NCI-H1105 (cell line): ENCODE measurements at places on chromosomes 1 and 21.

DNA sequence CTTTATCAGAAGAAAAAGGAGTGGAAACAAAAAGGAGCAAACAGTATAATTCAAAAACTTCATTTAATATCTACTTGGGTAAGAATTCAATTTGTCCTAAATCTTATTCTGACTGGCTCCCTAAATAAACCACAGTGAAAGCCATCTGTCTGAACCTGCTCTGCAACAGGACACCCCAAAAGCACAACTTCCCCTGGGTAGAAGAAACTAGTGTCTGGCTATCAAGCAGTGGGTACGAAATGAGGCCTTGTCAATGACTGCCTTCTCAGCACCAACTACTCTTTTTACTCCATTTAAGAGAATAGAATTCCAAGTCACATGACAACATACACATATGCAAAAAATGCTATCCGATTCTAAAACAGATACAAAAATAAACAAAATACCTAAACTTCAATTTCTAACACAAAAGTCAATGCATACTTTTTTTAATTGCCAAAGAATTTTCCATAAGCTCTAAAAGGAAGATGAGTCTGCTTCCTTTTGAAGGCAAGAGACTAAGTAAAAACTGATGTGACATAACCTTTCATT lies 206.8 kb downstream of the SLC45A1 start:
- no peak for DNase-seq

GRCh38 chr1:244732851-244733450 lies 80.0 kb downstream of the DESI2 start:
- DNase-seq: no peak

DNA sequence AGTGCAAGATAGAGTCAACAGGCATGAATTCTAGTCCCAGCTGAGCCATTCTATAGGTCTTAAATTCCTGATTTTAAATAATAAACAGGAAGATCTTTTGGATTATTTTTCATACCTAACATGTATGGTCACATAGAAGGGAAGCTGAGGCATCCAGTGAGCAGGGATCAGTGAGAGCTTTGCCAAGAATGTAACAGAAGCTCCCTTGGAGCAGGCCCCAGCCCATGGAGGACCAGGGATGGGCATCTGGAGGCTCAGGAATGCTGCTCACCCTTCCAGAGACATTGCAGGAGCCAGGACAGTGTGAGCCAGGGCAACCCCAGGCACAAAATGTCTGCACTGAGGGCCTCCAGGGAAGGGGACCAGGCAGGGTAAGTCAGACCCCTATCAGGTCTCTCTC lies 54.4 kb upstream of the KCND3 start:
- DNase-seq: no peak

DNA sequence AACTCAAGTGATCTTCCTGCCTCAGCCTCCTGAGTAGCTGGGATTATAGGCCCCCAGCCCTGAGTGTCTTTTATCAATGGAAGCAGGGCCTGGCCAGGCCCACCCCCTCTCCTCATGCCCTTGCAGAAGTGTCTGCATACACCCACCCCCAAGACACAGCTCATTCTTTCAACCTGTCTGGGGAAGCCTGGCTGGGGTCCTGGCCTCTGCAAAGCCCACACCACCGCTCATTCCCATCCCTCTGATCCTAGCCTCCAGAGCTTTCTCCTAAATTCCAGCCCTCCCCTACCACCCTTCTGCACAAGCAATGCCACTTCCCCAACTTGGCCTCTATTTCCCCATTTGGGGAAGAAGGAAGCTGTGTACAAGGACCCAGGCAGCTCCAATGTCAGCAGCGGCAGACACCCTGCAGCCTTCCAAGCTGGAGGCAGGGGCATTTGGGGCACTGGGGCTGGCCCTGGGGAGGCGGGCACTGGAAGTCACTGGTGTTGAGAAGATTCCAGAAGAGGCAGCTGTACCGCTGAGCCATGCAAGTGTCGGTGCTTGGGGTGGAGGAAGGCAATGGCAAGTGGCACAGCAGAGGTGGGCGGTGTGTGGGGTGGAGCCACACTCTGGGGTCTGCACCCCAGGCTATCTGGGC lies 33.7 kb upstream of the ARF1 start:
- DNase-seq: no peak

DNA sequence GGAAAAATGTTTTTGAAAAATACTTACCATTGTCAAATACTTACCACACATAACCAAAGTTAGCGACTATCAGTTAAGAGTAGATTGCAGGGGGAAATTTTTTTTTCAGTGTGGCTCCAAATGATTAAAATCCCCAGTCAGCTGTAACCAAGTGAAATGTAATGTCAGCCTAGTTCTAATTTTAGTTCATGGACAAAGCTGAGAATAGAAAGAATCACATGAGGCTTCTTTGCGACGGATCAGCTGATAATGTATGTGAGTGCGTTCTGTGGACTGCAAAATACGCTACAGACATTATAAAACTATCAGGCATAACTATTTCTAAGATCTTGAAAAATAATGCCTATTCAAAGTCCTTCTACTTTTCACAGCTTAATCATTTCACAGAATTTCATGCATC lies at the start of gene LRRC39:
Gene LRRC39 (minus strand): TSS at position 166 of the 400 bp plus-strand sequence. CDS start 9,740 bp downstream, outside the sequence.
- DNase-seq: no peak

DNA sequence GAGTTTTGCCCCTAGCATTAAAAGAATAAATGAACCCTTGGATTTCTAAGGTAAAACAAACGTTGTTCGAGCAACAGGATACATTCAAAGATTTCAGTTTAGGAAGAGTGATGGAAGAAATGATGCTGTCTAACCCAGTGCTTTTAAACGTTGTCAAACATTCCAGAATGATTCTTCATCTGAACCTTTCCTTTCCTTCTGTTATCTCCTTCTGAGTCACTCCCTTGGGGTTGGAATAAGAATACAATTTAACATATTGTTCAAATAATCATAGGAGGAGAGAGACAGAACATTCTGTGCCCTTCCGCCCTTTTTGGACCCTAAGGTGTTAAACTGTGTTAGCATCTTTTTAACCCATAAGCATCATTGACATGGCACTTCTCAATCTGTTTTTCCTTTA lies 61.1 kb upstream of the RCOR3 start:
- DNase-seq: no peak

DNA sequence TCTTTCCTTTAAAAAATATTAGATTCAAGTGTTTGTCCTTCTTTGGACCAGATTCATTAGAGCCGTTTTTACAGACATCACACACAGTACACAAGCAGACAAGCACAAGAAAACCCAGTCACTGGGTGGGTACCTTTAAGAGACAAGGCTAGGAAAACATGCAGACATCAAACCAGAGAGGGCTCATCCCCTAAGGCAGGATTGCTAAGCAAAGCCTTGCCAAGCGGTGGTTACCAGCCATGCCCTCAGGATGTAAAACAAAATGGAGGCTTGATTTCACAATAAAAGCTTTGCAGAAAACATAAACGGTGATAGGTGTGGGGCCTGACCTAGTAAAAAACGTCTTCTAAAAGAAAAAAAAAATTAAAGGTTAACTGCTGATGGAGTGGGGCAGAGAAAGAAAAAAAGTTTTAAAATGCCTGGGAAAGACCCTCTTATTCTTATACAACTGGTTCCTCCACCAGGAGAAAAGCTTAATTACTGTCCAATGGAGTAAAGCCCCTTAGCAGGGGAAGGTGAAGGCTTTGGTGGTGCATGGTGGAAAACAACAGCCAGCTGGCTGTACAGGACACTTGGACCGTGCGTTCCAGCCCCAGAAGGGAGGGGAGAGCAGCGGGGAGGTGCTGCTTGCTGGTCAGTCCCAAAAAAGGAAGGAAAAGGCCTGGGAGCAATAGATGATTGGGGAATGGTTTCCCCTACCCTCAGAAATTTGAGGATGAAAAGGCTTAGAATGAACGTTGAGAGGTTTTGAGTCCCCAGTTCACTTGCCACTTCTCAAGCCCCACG lies 30.4 kb upstream of the FMO1 start:
- DNase-seq: no peak

DNA sequence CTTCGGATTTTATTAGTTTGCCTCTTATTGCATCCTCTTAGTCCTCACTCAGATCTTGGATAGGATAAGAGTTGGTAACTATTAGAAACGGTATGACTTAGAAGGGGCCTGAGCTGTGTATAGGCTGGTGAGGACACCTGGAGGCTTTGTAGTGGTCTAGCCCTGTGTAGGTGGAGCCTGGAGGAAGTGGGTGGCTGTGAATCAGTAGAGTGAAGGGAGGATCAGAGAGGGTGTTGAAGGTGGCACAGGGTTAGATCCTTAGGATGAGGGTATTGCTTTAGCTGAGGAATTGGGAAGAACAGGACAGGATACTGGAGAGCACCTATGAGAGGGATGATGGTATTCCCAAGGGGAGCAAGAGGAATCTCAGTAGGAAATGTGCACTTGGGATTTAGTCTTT lies 5.7 kb downstream of the VANGL1 start:
- no peak for DNase-seq

DNA sequence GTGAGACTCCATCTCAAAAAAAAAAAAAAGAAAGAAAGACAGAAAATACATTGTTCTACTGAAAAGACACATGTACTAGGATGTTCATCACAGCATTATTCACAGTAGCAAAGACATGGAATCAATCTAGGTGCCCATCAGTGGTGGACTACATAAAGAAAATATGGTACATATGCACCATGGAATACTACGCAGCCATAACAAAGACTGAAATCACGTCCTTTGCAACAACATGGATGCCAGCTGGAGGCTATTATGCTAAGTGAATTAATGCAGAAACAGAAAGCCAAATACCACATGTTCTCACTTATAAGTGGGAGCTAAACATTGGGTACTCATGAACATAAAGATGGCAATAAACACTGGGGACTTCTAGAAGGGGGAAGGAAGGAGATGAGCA lies 48.9 kb upstream of the SLC19A2 start:
- DNase-seq: no peak

- no peak for DNase-seq
These were observed 28.1 kb upstream of the PLXNA2 start for GRCh38 chr1:208272311-208272710.

DNA sequence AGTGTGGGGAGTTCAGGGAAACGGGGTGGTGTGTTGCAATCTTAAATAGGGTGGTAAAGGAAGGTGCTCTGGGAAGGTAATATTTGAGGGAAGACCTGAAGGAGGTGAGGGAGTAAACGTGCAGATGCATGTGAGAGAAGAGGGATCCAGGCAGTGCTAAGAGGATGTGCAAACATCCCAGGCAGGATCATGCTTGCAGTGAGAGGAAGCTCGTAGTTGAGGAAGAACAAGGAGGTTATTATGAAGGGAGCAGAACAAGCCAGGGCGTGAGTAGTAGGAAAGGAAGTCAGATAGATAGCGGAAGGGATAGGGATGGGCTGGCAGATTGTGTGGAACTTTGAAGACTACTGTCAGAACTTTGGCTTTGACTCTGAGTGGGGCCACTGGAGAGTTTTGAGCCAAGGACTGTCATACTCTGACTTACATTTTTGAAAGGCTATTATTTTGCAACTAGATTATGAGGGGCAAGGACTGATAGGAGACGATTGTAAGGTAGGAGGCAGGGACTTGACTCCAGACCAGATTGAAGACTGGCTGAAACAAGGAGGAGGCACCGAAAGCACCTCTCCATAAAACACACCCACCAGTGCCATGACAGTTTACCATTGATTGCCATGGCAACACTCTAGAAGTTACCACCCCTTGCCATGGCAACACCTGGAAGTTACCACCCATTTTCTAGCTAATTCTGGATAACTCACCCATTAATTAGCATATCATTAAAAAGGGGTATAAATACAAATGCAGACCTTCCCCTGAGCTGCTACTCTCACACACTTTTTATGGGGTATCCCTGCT lies 67.0 kb downstream of the XCL2 start:
- DNase-seq: no peak

DNA sequence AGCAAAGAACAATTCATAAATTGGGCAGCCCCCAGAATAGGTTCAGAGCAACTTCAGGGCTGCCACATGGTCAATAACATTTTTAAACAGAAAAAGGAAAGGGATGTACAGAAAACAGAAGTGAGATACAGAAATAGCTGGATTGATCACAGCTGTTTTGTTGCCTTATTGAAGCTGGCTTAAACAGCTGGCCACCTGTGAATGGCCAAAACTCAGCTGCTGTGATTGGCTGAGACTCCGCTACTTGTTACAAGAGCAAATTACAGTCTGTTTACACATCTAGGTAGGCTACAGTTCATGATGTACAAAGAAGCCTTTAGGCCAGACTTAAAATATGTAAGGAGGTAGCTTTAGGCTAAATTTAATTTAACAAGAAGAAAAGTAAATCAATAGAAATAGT lies 11.6 kb upstream of the IFNAR1 start:
- no peak for DNase-seq

GRCh38 chr21:25508364-25508763 lies 98.9 kb downstream of the MRPL39 start:
- no peak for DNase-seq

GRCh38 chr1:234598974-234599616 lies 10.9 kb downstream of the IRF2BP2 start:
- DNase-seq: no peak

DNA sequence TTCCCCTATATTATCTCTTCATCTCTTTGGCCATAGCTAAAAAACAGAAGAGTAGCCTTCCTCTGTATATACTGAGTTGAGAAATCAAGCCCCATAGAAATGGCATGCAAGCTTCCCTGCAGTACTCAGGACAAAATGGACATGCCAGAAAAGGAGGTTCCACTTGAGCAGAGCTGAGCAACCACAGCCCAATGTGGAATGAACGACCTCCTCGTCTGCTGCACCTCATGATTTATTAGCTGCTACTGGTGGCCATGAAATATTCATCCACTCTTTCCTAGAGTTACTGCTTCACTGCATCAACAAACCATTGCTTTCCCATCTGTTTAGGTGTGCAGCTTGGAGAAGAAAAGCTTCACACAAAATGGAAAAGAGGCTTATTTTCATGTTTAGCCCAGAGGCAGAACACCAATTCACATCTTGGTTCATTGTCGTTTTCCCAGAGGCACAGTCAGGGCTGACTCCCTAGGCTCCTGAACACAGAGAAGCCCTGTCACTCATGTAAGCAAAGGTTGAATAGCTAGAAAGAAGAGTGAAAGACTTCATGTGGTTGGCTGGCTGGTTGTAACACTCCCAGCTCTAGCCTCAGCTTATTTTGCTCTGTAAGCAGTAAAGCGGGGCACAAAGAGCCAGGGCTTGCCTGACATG lies 148.0 kb downstream of the TSEN15 start:
- DNase-seq: no peak

DNA sequence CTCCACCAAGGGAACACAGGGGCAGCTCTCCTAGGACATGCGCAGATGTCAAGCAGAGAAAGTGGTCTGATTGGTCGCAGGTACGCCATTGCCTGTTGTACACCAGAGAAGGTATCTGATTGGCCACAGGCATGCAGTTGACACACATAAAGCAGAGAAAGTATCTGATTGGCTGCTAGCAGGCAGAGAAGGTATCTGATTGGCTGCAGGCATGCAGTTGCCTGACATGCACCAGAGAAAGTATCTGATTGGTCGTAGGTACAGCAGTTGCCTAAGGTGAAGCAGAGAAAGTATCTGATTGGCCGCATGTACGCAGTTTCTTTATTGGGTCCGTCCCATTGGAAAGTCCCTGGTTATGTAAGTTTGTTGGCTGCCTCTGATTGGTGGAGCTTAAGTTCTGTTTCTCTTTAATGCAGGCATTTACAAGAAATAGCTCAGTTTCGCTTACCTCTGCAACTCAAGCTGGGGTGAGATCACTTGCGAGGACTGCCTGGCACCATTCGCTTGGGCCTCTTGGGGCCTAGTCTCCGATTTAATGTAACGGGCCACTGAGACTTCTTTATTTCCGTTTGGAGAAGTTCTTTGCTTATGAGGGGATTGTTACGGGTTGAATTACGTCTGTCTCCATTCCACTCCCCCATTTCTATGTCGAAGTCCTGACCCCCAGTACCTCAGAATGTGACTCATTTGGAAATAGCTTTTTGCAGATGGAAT lies 74.2 kb downstream of the SIK1 start:
- DNase-seq: no peak
